Activated CD4-positive, alpha-beta T cell treated with anti-CD3 and anti-CD28 coated beads, Interleukin-2, amount 50 U/mL, for 24 hours (primary cell): ENCODE measurements at places on chromosomes 2 and 18.

GRCh38 chr18:8286303-8286702 lies 322.9 kb upstream of the RAB12 start:
- DNase-seq = no peak

GRCh38 chr2:19138264-19138825 lies 220.1 kb downstream of the OSR1 start:
- no peak for DNase-seq

DNA sequence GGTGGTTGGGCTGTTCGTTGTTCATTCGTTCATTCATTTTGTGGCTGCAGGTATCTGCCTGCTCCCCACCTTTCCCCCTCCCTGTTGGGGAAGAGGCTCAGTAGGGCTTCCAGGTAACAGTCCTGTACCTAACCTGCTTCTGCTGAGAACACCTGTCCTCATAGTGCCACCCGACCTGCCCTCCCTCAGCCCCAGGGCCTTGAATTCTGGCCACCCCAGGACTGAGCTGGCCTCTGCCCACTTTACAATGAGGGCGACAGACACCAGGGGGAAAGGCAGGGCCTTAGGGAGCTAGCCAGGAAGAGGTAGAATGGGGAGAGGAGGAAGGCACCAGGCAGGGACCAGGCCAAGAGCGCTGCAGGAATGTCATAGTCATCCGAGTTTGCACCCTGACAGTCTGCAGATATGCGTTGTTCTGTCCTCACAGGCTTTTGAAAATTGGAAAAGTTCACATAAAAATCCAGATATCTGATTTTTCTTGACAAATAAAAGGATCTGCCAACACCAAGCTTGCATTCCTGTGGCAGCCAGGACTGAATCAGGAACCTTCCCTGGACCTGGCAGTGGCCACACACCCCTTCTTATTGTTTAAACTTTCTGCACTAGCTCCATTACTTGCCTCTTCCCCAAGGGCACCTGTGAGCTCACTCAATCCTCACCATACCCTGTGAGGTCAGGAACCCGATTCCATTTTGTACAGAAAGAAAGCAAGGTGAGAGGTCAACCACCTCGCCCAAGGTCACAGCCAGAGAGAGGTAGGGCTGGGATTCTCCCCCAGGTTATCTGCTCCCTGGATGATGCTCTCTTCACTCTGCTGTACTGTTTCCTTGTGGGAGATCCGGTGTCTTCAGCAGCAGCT lies 35.3 kb upstream of the MRPL33 start:
- no peak for DNase-seq

DNA sequence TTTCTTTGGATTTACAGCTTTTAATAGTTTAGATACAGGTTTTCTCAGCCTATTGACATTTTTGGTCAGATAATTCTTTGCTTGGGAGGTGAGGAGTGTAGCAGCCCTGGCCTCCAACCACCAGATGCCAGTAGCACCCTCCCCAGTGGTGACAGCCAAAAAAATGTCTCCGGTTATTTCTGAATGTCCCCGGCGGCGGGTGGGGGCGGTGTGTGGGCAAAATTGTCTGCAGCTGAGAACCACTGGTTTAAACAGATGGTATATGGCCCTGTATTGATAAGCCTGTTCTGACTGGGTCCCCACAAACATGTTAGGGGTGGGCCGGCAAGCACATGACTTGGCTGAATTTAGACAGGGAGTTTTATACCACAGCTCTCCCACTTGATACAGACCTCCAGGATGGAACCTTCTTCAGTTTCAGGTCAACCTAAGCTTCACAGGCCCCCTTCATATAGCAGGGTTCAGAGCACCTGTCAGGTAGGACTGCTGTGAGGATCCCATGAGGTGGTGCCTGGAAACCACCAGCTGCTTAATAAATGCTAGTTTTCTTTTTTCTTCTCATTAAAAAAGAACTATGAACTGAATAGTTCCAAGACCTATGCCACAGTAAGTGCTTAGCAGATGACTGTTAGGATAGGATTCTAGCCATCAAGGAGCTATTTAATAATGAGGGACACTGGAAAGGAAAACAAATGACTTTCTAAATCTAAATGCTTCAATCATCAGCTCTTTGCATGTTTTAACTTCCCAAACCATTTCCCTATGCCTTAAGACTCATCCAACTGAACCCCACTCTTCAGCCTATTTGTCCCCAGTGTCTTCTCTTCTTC lies 18.1 kb downstream of the LPIN2 start:
- DNase-seq = no peak

- DNase-seq = no peak
These were observed 7.9 kb upstream of the LBH start for GRCh38 chr2:30223413-30223874.

DNA sequence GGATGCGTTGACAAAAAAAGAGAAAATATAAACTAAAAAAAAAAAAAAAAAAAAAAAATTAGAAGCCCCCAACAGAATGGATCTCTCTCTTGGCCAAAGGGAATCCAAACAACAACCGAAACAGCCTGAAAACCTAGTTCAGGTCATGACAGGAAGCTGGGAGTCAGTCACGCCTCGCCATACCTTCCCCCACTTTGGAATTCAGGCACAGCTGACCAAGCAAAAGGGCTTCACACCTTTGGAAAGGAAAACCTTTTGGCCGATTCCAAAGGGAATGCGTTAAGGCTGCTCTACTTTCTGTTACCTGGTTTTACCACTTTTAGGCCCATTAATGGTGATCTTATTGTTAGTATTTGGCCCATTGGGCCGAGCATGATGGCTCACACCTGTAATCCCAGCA lies 17.9 kb upstream of the RMC1 start:
- DNase-seq = no peak

GRCh38 chr2:109460553-109461324 lies 153.0 kb downstream of the SEPTIN10 start:
- DNase-seq = no peak

GRCh38 chr2:47339745-47340541 lies 63.0 kb upstream of the MSH2 start:
- DNase-seq = no peak

DNA sequence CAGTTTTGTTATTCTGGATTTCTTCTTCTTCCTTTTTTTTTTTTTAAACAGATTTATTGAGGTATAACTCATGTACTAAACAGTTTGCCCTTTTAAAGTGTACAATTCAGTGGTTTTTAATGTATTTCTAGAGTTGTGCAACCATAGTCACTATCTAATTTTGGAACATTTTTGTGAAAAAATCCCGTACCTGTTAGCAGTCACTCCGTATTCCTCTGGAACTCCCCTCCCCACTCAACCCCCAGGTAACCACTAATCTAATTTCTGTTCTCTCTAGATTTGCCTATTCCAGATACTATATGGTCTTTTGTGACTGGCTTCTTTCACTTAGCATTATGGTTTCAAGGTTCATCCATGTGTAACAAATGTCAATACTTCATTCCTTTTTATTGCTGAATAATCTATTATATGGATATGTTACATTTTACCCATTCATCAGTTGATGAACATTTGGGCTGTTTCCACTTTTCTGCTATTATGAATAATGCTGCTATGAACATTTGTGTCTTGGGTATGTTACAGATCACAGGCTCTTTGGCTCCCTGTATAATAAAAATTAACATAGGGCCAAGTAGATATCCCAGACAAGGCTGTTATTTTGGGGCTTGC lies 21.9 kb downstream of the EHBP1 start:
- DNase-seq = no peak

GRCh38 chr2:75431276-75431675 lies 129.5 kb downstream of the EVA1A start:
- no peak for DNase-seq

DNA sequence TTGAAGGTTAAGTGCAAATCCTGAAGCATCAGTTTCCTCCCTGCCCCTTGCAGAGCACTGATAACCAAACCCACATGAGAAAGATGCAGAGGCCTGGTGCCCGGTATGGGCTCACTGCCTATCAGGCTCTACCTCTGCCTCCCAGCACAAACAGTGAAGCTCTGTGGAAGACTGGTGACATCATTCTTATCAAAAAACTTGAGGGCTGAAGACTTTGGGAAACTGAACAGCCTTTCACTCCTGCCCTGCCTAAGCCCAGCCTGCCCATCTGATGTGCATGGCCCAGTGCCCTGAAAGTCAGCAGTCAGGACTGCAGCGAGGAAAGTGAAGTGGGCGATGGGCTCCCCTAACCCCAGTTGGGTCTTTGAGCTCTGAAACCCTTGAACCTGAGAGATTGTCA lies 174.8 kb upstream of the ARL4C start:
- no peak for DNase-seq

DNA sequence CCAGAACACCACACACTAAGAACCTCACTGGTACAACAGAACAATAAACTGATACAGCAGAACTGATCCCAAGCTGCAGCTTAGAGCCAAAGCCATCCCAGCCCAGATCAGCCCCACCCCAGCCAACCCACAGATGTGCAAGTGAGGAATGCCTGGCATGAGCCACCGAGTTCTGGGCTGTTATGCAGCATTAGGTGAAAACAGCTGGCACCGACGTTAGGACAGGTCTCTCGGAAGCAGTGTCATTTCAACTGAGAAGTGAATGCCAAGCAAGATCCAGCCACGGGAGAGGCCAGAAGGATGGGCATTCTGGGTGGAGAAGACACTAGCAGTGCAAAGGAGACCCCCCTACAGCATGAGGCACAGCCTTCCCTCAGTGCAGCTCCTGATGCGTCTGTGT lies 38.9 kb downstream of the ADCY3 start:
- no peak for DNase-seq

- no peak for DNase-seq
These were observed 22.0 kb downstream of the SLC14A1 start for GRCh38 chr18:45745817-45746461.

DNA sequence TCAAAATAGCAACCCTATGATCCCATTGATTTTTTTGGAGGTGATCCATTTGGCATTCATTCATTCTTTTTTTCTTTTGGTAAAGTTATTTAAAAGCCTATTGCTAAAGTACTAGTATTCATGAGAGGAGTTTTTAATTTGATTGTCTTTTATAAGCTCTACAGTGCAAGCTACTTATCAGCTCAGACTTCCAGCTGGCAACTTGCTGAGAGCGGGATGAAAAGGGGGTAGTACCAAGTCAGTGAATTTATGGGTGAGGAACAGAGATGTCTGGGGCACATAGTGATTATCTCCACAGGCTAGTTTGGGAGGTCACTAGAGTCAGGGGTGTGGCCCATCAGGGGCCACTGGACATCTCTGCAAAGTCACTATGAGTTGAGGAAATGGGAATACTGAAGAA lies 202.4 kb downstream of the PIK3C3 start:
- DNase-seq = no peak

DNA sequence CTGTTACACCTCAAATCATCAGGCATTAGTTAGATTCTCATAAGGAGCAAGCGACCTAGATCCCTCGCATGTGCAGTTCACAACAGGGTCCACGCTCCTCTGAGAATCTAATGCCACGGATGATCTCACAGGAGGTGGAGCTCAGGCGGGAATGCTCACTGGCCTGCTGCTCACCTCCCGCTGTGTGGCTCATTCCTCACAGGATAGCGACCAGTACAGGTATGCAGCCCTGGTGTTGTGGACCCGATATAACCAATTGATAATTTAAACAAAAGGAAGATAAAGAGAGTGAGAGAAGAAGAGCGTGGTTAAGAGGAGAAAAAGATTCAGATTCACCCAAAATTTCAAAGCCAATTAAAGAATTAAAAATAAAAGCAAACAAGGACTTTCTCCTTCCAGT lies 20.8 kb downstream of the TLK1 start:
- no peak for DNase-seq

- DNase-seq = no peak
These were observed 1642.6 kb upstream of the CELF4 start for GRCh38 chr18:39208190-39208589.

DNA sequence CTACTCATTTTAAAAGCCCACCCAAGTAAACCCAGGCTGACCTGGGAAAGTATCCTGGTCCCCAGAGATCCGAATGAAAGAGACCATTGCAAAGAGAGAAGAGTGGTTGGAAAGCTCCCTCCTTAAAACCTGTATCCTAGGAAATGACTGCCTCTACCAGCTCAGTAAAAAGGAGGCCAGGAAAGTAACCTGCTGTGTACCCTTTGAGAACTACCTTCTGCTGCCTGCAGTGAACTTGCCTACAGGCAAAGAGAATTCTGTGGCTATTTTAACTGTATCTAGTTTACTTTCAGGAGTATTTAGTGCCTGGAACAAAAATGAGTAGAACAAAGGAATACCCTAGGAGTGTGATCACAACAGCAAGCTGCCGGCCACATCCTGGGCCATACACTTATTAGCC lies 641.7 kb upstream of the NRXN1 start:
- DNase-seq = no peak
